ENCODE measurements at places on chromosomes 3 and 15.

GRCh38 chr3:116770815-116771450, 61.4 kb downstream of the TUSC7 start:
- DNase-seq: peak; percentile 18

- no peak for DNase-seq
Observed at GRCh38 chr3:65814845-65815578, 223.7 kb downstream of the MAGI1 start.

DNA sequence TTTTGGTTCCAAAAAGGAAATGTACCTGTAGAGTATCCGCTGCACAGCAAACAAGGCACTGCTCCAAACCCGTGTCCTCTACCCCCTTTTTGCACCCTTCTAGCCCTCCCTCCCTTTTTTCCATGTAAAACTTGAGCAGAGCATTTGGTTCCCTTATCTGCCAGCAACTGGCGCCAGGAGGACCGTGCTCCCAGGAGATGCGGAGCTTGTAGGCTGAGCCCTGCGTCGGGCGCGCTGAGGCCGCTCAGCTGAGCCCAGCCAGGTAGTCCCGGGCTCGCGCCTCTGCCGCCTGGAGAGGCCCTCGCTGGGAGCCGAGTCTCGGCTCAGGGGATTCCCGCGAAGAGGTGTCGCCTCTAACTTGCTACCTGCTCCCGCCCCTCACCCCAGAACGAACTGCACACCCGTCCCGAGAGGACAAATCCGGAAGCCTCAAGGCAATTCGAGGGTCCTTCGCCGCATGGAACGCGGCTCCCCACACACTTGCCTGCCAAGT, 575 bp downstream of the TRPM7 start:
- DNase-seq: peak; percentile 67

DNA sequence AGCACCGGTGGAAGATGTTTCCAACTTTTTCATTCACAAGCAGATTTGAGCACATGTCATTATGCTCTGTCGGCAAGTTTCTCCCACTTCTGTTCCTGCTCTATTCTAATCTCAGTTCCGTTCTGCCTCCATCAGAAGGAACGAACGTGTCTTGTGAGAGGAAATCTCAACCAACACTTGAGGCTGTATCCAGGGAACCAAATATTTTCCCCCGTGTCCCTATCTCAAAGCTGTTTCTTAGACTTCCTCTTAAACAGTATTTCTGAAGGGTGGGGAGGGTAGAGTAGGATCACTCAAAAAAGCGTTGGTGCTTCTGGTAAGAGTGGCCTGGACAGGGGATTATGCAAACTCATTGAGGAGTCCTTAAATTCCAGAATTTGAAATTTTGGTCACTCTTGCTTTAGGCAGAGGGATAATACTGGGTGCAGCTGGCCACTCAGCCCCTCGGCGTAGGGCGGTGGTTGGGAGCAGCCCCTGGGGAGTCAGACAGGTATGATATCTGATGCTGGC, 54.9 kb downstream of the FRMD4B start:
- DNase-seq: no peak

GRCh38 chr3:195807681-195808121, 4.0 kb downstream of the MUC4 start:
- DNase-seq: no peak

DNA sequence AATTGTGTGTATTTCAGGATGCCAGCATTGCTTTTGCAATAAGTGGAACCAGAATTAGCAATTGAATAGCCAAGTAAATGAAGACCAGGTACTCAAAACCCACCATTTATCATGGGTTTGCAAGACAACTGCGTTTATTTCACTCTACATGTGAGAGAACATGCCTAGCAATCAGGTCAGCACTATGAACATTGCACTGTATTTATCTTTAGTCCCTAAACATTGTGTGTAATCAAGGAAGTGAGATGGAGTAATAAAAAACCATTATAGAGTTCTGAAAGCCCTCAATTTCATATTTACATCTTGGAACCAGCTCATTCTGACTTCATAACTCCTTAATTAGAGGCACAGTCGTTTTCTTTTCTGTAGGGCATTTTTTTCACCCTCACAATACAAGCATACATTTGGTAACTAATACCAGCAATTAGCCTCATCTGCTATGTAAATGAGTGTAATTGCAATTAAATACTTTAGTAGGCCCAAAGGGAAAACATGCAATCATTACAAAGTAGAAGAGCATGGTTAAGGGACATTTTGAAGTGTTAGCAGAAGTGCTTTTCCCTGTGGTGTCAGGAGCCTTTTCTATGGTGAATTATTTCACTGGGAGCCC, 153.1 kb upstream of the DPH6 start:
- no peak for DNase-seq

DNA sequence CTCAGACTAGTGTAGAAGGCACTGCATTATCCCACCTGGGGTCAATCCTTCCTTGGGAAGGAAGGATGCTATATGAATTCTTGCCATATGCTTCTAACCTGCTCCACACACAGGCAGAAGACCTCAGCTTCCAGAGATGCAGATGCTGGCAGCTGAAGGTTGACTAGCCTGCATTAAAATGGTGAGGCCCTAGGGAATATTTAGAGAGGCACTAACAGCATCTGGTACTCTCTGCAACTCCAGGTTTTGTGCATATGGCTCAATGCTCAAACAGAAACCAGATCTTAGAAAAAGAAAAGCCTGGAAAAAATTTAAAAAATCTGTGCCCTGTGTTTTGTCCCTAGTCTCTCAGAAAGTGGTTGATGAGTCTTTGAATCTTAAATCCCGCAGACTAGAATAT, 56.0 kb upstream of the MYRIP start:
- no peak for DNase-seq

GRCh38 chr3:122825460-122825859, 30.6 kb downstream of the SLC49A4 start:
- no peak for DNase-seq

GRCh38 chr15:58115692-58116091, 22.5 kb upstream of the AQP9 start:
- DNase-seq: no peak

GRCh38 chr15:101206176-101206591, 45.7 kb downstream of the CHSY1 start:
- DNase-seq: peak; percentile 89

GRCh38 chr15:56082263-56082761, 88.9 kb upstream of the NEDD4 start:
- DNase-seq: no peak

DNA sequence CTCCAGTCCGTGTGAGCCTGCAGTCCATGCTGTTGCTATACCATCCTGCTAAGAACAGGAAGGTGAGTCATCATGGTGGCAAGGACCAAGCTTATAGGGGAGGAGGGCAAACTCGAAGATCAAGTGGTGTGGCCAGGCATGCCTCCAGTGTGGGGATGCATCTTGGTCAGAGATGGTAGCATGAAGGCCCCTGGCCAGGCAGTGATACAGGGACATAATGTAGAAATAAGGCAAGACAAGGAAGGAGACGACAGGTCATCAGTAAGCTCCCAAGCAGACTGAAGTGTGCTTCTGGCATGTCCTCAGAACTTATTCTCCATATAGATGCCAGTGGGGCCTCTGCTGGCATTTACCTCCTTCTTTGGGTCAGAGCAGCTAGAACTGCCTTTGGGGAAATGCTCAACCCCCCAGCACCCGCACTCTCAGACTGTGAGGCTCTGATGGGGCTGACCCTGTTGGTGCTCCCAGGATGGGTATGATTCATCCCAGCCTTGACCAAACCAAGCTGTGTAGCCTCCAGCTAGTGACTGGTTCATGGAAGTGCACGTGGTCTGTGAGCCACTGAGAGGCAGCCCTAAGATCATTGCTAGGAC, 52.5 kb upstream of the ATP2B2 start:
- DNase-seq: no peak

DNA sequence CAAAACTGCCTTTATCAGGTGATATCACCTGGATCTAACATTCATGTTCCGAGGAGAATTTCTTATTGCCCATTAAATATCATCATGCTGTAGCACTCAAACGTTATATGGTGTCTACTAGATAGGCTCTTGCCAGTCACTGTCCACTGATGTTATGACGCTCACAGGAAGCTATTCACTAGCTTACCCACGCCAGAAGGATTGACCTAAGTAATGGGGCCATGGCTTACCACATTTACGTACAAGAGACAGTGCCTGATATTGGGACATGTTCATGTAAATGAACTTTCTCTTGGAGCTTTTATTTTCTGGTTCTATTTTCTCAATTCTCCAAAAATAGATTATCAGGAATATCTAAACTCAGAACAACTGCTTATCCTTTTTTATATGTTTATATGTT, 91.7 kb upstream of the NAALADL2 start:
- DNase-seq: no peak

DNA sequence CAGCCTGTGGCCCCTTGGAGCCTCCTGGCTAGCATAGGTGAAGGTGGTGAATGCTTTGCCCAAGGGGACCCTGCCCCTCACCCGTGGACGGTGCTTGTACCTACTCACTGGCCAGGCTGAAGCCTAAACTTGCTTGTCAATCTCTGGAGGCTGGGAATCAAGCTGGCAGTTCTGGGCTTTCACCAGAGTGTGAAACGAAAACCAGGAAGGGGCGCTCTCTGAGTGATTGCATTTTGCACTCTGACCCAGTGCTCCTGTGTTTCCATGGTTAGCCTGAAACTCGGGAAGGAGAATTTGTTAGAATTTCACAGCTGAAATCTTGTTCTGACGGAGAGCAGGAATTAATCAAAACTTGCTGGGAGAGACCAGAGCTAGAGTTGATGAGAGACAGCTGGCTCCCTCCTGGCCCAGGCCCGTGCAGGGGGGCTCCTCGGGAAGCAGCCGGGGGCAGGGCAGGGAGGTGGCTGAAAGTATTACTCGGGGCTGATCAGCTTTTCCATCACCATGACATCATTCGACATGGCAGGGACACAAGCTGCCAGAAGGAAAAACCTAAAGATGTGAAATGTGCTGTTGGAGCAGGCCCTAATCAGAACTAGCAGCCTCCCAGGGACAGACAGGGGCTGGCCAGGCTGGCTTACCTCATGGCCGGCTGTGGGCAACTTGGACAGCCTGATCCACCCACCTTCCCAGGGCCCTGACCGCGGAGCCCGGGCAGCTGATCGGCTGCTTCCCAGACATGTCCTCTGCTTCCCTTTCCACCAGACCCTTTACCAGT, 323.6 kb upstream of the CTDSPL start:
- no peak for DNase-seq

DNA sequence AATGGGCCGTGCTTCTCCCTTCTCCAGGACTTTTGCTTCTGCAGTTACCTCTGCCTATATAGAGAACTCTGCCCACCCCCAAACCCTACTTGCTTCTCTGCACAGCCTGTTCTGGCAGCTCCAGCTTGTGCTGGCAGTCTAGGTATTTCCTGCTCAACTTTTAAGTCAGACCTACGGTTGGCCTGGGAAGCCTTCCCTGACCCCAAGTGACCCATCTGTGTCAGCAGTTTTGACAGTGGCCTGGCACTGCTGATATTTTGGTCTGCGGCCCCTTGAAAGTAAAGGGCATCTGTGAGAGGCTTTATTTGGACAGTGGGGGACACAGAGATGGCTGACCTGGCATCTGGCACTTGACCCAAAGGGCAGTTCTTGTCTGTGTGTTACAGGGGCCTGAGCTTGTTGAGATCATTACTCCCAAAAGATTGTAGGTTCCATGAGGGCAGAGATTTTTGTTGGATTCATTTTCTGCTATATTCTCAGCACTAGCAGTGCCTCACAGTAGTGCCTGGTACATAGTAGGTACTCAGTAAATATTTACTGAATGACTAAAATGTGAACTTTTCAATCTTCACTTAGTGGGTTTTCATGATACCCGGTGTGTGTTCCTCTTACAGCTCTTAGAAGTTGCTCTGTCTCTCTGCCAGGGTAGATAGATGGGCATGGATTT, 55.2 kb upstream of the TRAK1 start:
- DNase-seq: no peak

- DNase-seq: no peak
Observed at GRCh38 chr15:66515901-66516322, 10.8 kb downstream of the ZWILCH start.

GRCh38 chr15:81825136-81825535, 220.7 kb downstream of the MEX3B start:
- DNase-seq: no peak

DNA sequence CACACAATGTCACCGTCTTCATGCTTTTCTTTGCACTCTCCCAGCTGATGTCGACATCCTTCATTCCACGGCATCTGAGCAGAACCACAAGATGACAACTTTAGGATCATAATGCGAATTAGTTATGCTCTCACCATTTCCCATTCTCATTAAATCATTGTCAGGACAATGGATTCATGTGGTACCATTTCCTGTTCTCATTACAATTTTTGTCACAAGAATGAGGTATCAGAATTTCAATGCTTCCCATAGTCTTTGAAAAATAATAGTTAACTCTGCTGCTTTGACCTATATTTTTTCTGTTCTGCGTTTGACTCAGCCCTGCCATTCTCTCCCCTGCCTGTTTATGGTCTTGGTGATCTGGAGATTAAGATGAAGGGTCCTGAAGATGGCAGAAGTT, 175.7 kb upstream of the MDFIC2 start:
- no peak for DNase-seq

DNA sequence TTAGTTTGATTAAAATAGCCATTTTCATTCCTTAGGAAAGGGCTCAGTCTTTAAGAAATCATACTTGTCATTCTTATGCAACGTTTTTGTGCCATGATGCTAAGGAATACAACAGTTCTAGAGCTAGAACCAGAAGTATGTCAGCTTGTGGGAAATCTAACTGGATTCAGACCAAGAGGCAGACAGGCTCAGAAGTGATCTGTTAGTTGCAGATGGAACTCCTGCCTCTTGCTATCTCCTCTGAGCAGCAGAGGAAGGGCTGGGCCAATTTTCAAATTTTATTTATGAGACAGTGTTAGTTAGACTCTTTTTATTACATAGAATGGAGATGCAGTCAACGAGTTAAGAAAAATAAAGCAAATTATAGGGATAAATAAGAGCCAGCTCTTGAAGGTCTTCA, 48.5 kb upstream of the RYR3 start:
- DNase-seq: no peak

DNA sequence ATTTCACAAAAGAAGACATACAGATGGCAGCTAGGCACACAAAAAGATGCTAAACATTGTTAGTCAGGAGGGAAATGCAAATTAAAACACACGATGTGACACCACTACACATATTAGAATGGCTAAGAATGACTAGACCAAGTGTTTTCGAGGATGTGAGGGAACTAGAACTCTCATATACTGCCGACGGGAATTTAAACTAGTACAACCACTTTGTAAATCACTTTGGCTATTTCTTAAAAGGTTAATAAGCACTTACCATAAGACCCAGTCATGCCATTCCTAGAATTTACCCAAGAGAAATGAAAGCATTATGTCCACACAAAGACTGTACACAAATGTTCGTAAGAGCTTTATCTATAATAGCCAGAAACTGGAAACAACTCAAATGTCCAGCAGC, 5.6 kb downstream of the CEP70 start:
- no peak for DNase-seq

GRCh38 chr3:132325634-132326033, 8.4 kb downstream of the ACP3 start:
- no peak for DNase-seq

- DNase-seq: no peak
Observed at GRCh38 chr15:31328969-31329639, 2.5 kb downstream of the KLF13 start.

GRCh38 chr3:147987549-147987948, 578.4 kb downstream of the ZIC1 start:
- no peak for DNase-seq

All from stimulated activated CD4-positive, alpha-beta T cell treated with anti-CD3 and anti-CD28 coated beads, TNF-alpha, amount 100 ng/mL, for 48 hours (primary cell).